CD4-positive, alpha-beta T cell treated with Interferon alpha-2 for 1 hour (primary cell): ENCODE measurements at places on chromosomes 6 and 20.

GRCh38 chr6:98977671-98978292, 30.0 kb upstream of the FBXL4 start:
- DNase-seq = no peak

DNA sequence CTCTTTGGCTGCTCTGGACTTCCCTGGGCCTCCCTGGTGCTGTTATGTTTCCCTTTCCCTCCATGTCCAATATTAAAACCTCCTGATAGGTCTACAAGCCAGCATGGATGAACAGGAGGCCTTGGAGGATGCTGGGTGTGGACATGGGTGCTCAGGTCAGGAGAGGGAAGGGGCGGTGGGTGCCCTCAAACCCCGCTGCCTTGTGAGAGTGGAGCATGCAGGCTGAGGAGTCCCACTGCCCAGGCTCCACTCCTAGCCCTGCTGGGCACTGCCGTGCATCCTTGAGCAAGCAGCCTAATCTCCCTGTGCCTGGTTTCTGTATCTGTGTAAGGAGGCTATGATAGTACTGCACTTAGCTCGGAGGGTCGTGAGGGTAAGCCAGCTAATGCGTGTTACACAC, 18.4 kb upstream of the CCDC167 start:
- no peak for DNase-seq

- DNase-seq = no peak
Observed at GRCh38 chr6:130252527-130253237, 29.9 kb upstream of the SAMD3 start.

GRCh38 chr6:138800377-138801150, 4.7 kb downstream of the ECT2L start:
- no peak for DNase-seq

DNA sequence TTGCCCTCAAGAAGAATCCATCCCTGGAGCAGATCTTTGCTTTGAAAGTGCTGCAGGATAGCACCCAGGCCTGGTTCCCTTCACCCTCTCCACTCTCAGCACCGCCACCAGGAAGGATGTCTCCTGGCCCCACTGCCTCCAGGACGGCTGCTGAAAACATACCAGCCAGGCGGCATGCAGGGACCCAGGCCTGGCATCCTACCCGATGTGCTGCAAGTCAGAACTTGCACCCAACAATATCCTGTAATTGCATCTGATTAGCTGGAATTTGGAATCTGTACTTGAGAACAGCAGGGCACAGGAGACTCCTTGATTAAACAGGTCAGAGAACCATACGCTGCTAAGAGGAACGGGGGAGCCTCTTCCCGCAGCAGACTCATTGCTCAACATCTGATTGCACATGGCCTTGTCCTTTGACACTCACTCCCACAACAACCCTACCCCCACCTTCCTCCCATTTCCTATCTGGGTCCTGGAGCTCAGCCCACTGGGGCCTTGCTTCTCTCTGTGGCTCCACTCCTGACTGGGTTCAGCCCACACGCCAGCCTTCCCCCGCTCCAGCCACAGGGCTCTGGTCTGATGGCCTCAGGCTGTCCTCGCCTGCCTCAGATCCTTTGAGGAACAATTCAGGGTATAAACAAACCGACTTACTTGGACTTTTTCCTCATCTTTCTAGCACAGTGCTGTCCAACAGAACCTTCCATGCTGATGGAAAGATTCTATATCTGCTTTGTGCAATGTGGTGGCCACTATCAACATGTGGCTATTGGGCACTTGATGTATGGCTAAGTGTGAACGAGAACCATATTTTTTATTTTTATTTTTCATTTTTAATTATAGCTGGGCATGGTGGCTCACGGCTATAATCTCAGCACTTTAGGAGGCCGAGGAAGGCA, 78.0 kb downstream of the FGD2 start:
- DNase-seq = peak; percentile 30

- no peak for DNase-seq
Observed at GRCh38 chr20:58629215-58629580, 21.9 kb upstream of the STX16 start.

- DNase-seq = no peak
Observed at GRCh38 chr6:3190779-3191178, 33.4 kb upstream of the TUBB2A start.

GRCh38 chr20:51958099-51959065, 156.1 kb upstream of the SALL4 start:
- no peak for DNase-seq

DNA sequence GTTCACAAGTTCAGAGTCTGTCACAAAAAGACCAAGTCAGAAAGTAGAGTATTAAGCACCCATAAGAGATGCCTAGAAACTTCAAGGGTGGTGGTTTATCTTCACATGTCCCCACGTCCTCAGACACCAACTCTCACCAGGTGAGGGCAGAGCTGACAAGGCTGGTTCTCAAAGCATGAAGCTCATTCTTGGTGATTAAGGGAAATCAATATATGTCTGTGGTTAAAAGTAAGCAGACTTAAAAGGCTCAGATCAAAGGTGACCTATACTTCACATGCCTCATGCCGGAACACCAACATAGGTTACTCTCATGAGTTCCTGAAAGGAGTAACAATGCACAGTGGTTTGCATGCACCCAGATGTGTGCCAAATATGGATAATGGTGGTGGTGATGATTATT, 27.0 kb downstream of the IL17A start:
- DNase-seq = peak; percentile 14
